ENCODE measurements at places on chromosomes 3 and 15. TPM values are rescaled to one million over a fixed set of nuclear protein-coding genes. Genes with fewer than 3 reads are reported as not detected.

C3orf49 gene
- not detected for polyA plus RNA-seq

UCN2 gene
- polyA plus RNA-seq: 26.5 TPM

SNAP23 gene
- 39.0 TPM for polyA plus RNA-seq

SST gene
- polyA plus RNA-seq: not detected

SPATA12 gene
- 0.02 TPM for polyA plus RNA-seq

C2CD4A gene
- not detected for polyA plus RNA-seq

CPNE9 gene
- polyA plus RNA-seq: not detected

CLDN16 gene
- not detected for polyA plus RNA-seq

PYDC2 gene
- not detected for polyA plus RNA-seq

CFAP20DC gene
- 3.2 TPM for polyA plus RNA-seq

NMB gene
- polyA plus RNA-seq: 18.6 TPM

RLBP1 gene
- not detected for polyA plus RNA-seq

OR5K4 gene
- not detected for polyA plus RNA-seq

CKMT1A gene
- 31.3 TPM for polyA plus RNA-seq

OR5K1 gene
- not detected for polyA plus RNA-seq

REC114 gene
- polyA plus RNA-seq: not detected

PIERCE2 gene
- 1.4 TPM for polyA plus RNA-seq

SLC12A1 gene
- polyA plus RNA-seq: not detected

SLC25A20 gene
- 10.1 TPM for polyA plus RNA-seq

STAG1 gene
- 4.0 TPM for polyA plus RNA-seq

CHRNA5 gene
- polyA plus RNA-seq: 12.0 TPM

ANKRD63 gene
- polyA plus RNA-seq: not detected

LRRC2 gene
- 0.34 TPM for polyA plus RNA-seq

MED12L gene
- polyA plus RNA-seq: 0.08 TPM

MESP2 gene
- polyA plus RNA-seq: 1.2 TPM

AZI2 gene
- 40.5 TPM for polyA plus RNA-seq

NOX5 gene
- 0.04 TPM for polyA plus RNA-seq

PYGO1 gene
- 1.1 TPM for polyA plus RNA-seq

GP9 gene
- not detected for polyA plus RNA-seq

SLC6A1 gene
- polyA plus RNA-seq: not detected

PTPRG gene
- 2.3 TPM for polyA plus RNA-seq

IL17RD gene
- polyA plus RNA-seq: 0.56 TPM

ACP3 gene
- 0.12 TPM for polyA plus RNA-seq

NR1I2 gene
- polyA plus RNA-seq: not detected

CFAP161 gene
- polyA plus RNA-seq: not detected

POU1F1 gene
- polyA plus RNA-seq: not detected

CHDH gene
- 0.02 TPM for polyA plus RNA-seq

CNTN6 gene
- polyA plus RNA-seq: not detected

FILIP1L gene
- 9.8 TPM for polyA plus RNA-seq

RPUSD2 gene
- polyA plus RNA-seq: 17.9 TPM

ALDH1A2 gene
- polyA plus RNA-seq: 0.83 TPM

NLGN1 gene
- polyA plus RNA-seq: not detected

FANCI gene
- polyA plus RNA-seq: 31.1 TPM

TGM4 gene
- polyA plus RNA-seq: 0.83 TPM

RNF168 gene
- polyA plus RNA-seq: 4.4 TPM

FANCD2OS gene
- polyA plus RNA-seq: not detected

CCR3 gene
- not detected for polyA plus RNA-seq

ATP13A5 gene
- not detected for polyA plus RNA-seq

USP19 gene
- 14.4 TPM for polyA plus RNA-seq

PXK gene
- polyA plus RNA-seq: 8.0 TPM

FGF12 gene
- 0.10 TPM for polyA plus RNA-seq

HTR3C gene
- polyA plus RNA-seq: not detected

AGBL1 gene
- polyA plus RNA-seq: not detected

SNRPA1 gene
- polyA plus RNA-seq: 102 TPM

KLHL40 gene
- polyA plus RNA-seq: not detected

WDR6 gene
- polyA plus RNA-seq: 79.6 TPM

BTLA gene
- polyA plus RNA-seq: not detected
